HCT116 (cell line): ENCODE measurements at places on chromosomes 16 and 17.

GRCh38 chr16:55324285-55325079 lies 479 bp downstream of the IRX6 start:
- DNase-seq: no peak
- peaks cover 32% of the 10 kb centered on the region for H3K27me3 ChIP-seq
- no peak overlapping the region for H3K4me3 ChIP-seq
- H3K4me1 ChIP-seq: no peaks in the 10 kb centered on the region
- H3K36me3 ChIP-seq: no peaks in the 10 kb centered on the region
- no peak overlapping the region for H3K27ac ChIP-seq

DNA sequence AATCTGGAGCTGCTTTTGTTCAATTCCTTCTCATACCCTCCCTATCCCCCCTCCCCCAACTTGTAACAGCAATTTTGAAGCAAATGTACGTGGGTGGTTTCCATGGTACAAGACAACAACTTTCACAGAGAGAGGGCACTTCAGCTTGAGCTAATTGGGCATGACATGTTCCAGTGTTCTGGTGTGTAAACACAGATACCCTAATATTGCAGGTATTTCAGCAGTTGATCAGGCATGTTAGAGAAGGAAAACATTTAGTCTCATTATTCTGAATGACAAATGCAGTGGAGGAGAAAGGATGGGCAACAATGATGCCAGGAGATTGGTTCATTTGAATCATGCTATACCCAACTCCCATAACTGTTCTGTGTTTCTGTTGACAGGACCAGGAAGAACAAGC lies 137.5 kb downstream of the TRIM37 start:
- no peak for DNase-seq
- H3K4me1 ChIP-seq: no peaks in the 10 kb centered on the region
- no peak overlapping the region for H3K4me3 ChIP-seq
- H3K27ac ChIP-seq: no peak overlapping the region
- H3K27me3 ChIP-seq: no peaks in the 10 kb centered on the region
- H3K36me3 ChIP-seq: no peaks in the 10 kb centered on the region

DNA sequence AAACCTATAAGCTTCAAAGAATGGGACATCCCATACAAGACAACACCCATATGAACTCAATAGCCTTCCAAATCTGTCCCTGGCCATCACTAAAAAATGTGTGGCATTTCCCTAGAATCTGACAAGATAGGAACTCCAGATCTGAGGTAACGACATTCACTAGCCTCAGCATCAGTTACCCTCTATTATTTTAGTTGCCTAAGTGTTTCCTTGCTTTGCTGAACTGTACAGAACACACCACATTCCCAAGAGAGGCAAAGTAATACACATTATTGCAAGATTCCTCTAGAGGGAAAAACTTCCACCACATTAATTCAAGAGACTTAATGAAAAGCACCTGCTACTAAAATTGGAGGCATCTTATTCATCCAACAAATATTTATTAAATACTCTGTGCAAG lies 5.0 kb downstream of the LSM12 start:
- no peak for DNase-seq
- H3K36me3 ChIP-seq: peaks cover 52% of the 10 kb centered on the region
- no peak overlapping the region for H3K27ac ChIP-seq
- no peak overlapping the region for H3K4me3 ChIP-seq
- peaks cover 11% of the 10 kb centered on the region for H3K4me1 ChIP-seq
- no peaks in the 10 kb centered on the region for H3K27me3 ChIP-seq

- H3K36me3 ChIP-seq: no peaks in the 10 kb centered on the region
- no peak overlapping the region for H3K4me3 ChIP-seq
- H3K27ac ChIP-seq: no peak overlapping the region
- no peak for DNase-seq
- H3K4me1 ChIP-seq: peaks cover 3% of the 10 kb centered on the region; the same call in 1 of the 2 replicates
Observed at GRCh38 chr17:35294756-35295155, 51.9 kb downstream of the SLFN5 start.

GRCh38 chr17:37107406-37108083 lies 158.8 kb downstream of the AATF start:
- H3K4me1 ChIP-seq: no peaks in the 10 kb centered on the region
- H3K36me3 ChIP-seq: peaks cover 25% of the 10 kb centered on the region; the same call in 1 of the 2 replicates
- H3K27ac ChIP-seq: no peak overlapping the region
- H3K4me3 ChIP-seq: no peak overlapping the region

- 0 out of 2 replicates have a peak, but pooled peaks cover 7% of the 10 kb centered on the region for H3K27me3 ChIP-seq
- no peaks in the 10 kb centered on the region for H3K4me1 ChIP-seq
- no peak overlapping the region for H3K4me3 ChIP-seq
- H3K27ac ChIP-seq: no peak overlapping the region
Observed at GRCh38 chr16:57720142-57720575, 15.4 kb upstream of the KATNB1 start.

DNA sequence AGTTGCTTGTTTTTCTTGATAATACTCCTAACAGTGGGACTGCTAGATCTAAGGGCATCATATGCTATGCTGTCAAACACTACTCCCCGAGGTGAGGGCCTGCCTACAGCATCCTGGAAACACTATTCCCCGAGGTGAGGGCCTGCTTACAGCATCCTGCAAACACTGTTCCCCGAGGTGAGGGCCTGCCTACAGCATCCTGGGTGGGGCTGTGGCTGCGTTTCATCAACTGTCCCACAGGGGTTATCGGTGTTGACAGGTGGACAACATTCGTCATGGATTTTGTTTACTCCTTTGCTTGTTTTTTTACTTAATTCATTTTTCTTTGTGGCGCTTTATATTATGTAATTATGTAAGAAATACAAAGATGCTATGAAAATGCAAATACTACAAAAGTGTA lies 22.5 kb downstream of the NPRL3 start:
- H3K4me3 ChIP-seq: no peak overlapping the region
- H3K4me1 ChIP-seq: peaks cover 25% of the 10 kb centered on the region
- DNase-seq: no peak
- no peaks in the 10 kb centered on the region for H3K27me3 ChIP-seq

GRCh38 chr16:49836218-49836617 lies 19.7 kb downstream of the ZNF423 start:
- H3K27me3 ChIP-seq: no peaks in the 10 kb centered on the region; the same call in 1 of the 2 replicates
- H3K27ac ChIP-seq: no peak overlapping the region
- no peak overlapping the region for H3K4me3 ChIP-seq
- H3K36me3 ChIP-seq: no peaks in the 10 kb centered on the region
- H3K4me1 ChIP-seq: no peaks in the 10 kb centered on the region

GRCh38 chr17:10151667-10152496 lies 46.5 kb downstream of the GAS7 start:
- no peak overlapping the region for H3K27ac ChIP-seq
- no peaks in the 10 kb centered on the region for H3K27me3 ChIP-seq
- H3K4me1 ChIP-seq: peaks cover 32% of the 10 kb centered on the region
- no peaks in the 10 kb centered on the region for H3K36me3 ChIP-seq

GRCh38 chr17:18362698-18363100 lies 651 bp downstream of the SHMT1 start:
- peak overlapping the region; percentile 86 for H3K27ac ChIP-seq
- H3K27me3 ChIP-seq: no peaks in the 10 kb centered on the region
- peak overlapping the region; percentile 87 for H3K4me3 ChIP-seq
- no peaks in the 10 kb centered on the region for H3K36me3 ChIP-seq

DNA sequence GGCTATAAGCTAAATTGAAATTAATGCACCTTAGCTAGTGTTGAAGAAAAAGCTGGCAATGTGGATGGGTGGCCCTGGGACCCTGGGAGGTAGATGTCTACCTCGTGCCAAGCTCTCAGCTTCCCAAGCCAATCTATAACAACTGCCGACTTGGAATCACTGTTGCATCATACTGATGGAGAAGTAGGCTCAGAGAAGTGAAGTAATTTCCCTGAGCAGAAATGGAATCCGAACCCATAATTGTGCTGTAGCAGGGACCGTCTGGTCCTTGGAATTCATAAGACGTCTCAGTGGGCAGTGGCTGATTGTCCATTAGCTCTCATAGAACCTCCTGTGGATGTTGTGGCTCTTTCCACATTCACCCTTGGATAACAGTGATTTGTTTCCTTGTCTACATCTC lies 196.6 kb downstream of the RAB11FIP4 start:
- no peak overlapping the region for H3K27ac ChIP-seq
- H3K4me1 ChIP-seq: peaks cover 8% of the 10 kb centered on the region; the same call in 1 of the 2 replicates

DNA sequence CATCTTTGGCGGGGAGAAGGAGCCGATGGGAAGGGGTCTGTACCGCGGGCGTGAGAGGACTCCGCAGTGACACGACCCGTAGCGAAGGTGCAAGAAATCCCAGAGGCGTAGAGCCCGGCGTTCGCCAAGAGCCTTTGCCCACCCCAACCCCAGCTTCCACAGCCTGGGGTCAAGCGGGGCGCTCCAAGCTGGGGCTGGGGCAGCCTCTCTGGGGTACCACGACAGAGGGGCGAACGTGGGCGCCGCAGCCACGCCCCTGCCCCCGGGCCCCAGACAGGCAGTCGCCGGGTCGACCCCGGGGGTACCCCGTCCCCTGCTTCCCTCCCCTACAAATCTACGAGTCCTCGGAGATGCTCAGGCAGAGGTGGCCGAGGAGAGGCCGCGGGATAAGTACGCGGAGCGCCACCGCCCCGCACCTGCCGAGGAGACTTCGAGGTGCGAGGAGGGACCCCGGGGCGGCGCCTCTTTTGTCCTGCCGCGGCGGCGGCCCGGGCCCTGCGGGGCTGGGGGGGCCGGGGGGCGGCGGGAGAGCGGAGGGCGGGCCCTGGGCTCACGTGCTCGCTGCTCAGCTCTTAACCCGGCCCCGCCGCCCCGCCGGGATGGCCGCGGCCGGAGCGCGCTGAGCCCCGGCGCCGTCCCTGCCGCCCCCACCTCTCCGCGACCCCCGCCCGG lies at the start of gene ADAM11:
TSS of gene ADAM11 (plus strand) at position 575 of the 672 bp plus-strand sequence. CDS start 212 bp downstream, outside the sequence.
- no peaks in the 10 kb centered on the region for H3K36me3 ChIP-seq
- peak within 1 kb of the TSS; percentile 62 for H3K4me3 ChIP-seq
- H3K4me1 ChIP-seq: peaks cover 9% of the 10 kb centered on the region

GRCh38 chr16:31064882-31065461 lies 9.1 kb downstream of the ZNF668 start:
- H3K27me3 ChIP-seq: no peaks in the 10 kb centered on the region
- no peak overlapping the region for H3K4me3 ChIP-seq
- DNase-seq: no peak
- H3K36me3 ChIP-seq: peaks cover 2% of the 10 kb centered on the region; the same call in 1 of the 2 replicates
- H3K27ac ChIP-seq: peak overlapping the region; percentile 8; the same call in 1 of the 2 replicates
- no peaks in the 10 kb centered on the region for H3K4me1 ChIP-seq

DNA sequence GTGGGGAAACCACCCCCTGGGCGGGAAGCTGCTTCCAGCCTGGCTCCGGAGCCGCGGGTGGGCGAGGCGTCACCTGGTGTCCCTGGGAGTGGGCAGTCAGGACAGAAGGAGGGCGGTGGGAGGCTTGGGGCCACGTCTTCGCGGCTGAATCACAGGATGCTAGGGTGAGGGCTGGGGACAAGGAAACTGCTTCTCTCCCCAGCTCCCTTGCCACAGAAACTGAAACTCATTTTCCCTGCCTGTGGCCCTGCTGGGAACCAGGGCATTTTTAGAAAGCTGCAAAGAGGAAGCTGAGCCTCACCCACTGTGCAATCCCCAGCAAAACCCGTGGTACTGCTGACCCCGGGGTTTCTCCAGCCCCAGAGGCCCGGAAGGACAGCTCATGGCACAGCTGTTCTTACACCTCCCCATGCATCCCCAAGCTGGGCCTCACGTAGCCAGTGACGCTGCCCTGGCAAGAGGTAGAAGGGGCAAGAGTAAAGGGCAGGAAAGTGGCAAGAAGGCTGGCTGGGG lies 8.2 kb downstream of the RHBDF2 start:
- H3K4me1 ChIP-seq: peaks cover 41% of the 10 kb centered on the region; the same call in 1 of the 2 replicates
- no peak for DNase-seq
- H3K27me3 ChIP-seq: no peaks in the 10 kb centered on the region

DNA sequence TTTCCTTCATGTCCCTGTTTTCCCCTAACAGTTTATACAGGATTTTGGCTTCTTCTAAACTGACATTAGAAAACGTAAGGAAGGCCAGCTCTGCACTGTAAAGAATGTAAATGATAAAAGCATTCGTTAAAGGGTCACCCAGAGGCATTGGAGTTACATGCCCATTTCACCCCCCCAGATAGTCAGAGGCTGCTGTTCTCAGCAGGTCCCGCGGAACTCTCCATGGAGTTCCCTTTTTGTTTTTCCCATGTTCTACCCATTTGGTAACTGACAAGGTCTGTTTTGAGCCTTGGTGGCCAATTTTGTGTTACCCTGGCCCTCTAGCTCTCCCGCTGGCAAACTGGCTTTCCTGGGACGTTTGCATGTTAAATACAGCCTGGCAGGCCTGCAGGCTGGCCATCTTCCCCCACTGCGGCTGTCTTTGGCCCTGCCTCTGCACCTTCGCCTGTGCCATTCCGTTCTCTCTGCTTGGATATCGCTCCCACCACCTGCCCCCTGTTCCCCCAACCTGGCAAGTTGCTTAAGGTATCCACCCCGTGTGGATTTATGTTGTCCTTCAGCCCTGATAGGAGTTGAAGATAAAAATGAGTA lies 49.7 kb downstream of the EPN2 start:
- no peaks in the 10 kb centered on the region for H3K4me1 ChIP-seq
- DNase-seq: no peak
- H3K36me3 ChIP-seq: peaks cover 23% of the 10 kb centered on the region
- no peak overlapping the region for H3K4me3 ChIP-seq
- H3K27me3 ChIP-seq: no peaks in the 10 kb centered on the region
- H3K27ac ChIP-seq: no peak overlapping the region

DNA sequence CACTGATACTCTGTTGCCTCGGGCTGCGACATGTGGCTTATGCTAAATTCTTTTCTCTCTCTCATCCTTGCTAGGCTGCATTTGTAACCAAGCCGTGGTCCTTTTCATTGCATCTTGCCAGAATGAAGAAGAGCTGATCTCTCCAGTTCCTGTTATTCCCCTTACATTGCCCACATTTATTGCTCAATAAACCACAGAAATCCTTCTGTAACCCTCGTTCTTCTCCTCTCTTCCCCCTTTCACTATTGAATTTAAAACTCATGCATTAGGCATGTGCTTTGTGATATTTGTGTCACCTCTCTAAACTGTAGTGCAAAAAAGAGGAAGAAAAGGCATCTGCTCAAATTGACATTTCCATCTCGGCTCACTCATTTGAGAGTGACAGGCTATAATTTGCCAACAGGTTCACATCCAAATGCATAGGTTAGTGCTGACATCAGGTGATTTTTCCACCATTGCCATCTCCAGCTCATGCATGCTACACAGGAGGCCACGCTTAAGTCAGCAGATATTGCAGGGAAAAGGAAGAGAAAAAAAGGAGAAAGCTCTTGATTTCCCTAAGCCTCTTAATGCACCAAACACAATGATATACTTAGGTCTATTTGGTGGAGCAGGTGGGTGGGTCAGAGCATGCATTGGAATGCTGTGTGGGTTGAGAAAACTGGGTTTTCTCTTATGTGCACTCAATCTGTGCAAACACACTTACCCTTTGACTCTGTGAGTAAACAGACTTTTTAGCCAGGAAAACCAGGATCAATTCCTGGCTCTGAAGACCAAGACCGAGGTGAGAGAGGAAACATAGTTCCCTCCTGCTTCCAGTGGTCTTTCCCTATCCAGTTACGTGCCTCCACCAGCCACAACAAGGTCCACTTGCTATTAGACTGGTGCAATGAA lies 642.7 kb downstream of the HS3ST4 start:
- H3K27ac ChIP-seq: no peak overlapping the region
- H3K27me3 ChIP-seq: no peaks in the 10 kb centered on the region
- no peak overlapping the region for H3K4me3 ChIP-seq
- no peaks in the 10 kb centered on the region for H3K36me3 ChIP-seq
- DNase-seq: no peak
